Muscle of leg (tissue), 16 donors: ENCODE measurements at places on chromosomes 7 and 10. TPM values are rescaled to one million over a fixed set of nuclear protein-coding genes. Genes with fewer than 3 reads are reported as not detected.

- DNase-seq: no peak
Measured at GRCh38 chr7:152617056-152617455, 58.9 kb downstream of the XRCC2 start.

- DNase-seq: peak; percentile 77
Measured at GRCh38 chr10:115941361-115941771, 331.6 kb downstream of the GFRA1 start.

DNA sequence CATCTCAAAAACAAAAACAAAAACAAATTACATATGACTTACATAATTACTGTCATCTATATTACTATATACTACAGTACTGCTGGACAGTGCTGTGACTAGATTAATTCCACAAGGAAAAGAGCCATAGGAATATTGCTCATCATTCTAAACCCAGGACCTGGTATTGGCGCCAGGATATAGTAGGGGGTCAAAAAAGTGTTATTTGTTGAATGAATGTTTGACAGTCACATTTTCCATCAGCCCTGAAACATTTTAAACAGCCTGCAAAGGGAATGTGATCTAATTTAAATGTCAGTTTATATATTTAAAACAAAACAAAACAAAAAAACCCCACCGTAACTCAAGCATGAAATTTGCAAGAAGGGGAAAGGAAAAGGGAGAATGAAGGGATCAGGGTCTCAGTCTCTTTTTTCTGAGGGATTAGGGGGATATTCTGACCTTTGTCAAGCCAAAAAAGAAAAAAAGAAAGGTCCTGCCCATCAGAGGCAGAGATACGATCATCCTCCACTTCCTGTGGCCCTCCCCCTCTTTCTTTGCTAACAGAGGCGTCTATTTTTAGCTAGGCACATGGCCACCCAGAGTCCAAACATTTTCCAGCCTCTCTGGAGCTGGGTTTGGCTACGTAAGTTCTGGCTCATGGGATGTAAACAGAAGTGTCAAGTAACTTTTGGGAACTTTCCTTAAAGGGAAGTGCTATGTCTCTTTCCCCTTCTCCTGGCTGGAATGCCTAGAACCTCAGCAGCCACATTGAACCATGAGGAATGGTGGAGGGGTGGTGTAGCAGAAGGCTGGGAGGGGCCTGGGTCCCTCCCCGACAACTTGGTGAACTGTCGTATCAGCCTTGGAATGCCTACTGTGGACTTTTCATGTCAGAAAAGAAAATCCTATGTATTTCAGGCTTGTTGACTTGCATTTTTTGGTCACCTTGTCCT lies 44.6 kb upstream of the DLG5 start:
- DNase-seq: peak; percentile 97

DNA sequence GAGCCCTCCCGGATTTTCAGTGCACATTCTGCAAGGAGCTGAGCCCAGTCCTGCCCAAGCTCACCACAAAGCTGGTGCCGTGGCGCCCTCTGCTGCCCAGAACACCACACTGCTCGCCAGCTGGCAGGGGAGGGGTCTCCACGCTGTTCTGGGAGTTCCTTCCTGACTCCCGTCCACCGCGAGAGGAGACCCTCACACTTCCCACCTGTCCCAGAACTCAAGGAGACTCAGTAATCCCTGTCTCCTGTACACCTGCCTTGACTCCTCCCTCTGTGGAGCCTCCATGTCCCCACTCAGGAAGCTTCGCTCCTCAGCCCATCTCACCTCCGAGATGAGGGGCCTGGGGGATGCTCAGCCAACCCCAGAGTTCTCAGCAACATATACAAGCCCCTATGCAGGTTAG lies 11.3 kb downstream of the C10orf105 start:
- DNase-seq: peak; percentile 48

Gene CUZD1
- 1.0 TPM for total RNA-seq

- DNase-seq: no peak
Measured at GRCh38 chr10:23442936-23443335, 4.1 kb downstream of the OTUD1 start.

Gene RHEB
- total RNA-seq: 78.4 TPM

DNA sequence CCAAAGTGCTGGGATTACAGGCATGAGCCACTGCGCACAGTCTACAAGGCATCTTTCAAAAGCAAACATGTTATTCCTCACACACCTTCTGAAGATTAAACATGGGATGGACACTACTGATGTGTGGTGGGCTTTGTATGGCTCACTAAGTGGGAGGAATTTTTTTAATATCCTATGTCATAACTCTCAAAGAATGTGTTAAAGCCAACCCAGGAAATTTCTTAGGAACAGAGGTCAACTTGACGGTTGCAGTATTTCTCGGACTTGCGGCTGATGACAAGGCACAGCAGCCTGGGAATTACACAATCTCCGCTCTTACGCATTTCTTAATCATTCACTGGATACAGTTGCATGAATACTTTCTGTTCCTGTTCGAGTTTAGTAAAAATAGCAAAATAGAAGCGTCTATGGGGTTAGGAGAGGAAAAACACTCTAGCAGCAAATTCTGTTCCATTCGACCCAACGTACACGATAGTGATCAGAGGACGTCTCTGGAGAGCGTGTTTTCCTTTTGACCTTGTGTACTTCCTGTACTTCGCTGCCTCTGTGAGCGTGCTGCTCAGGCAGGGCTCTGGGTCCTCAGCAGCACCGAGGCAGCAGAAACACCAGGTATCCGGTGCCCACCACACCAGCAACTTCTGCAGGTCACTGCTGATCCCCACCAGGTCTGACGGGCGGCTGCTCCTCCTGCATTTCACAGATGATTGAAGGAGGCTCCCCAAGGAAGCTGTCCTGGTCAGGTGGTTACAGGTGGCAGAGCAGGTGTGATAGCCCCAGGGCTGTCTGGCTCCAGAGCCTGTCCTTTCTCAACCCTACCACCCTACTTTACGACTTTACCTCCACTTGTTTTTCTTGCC lies 26.4 kb upstream of the SRGN start:
- DNase-seq: peak; percentile 88

GRCh38 chr10:21843645-21844044 lies 159.9 kb downstream of the DNAJC1 start:
- DNase-seq: no peak

Gene PCDH15
- 0.27 TPM for total RNA-seq

Gene STN1
- total RNA-seq: 25.6 TPM

- DNase-seq: no peak
Measured at GRCh38 chr10:24722131-24722675, 1.5 kb downstream of the ARHGAP21 start.

Gene COPG2
- total RNA-seq: 32.7 TPM

DNA sequence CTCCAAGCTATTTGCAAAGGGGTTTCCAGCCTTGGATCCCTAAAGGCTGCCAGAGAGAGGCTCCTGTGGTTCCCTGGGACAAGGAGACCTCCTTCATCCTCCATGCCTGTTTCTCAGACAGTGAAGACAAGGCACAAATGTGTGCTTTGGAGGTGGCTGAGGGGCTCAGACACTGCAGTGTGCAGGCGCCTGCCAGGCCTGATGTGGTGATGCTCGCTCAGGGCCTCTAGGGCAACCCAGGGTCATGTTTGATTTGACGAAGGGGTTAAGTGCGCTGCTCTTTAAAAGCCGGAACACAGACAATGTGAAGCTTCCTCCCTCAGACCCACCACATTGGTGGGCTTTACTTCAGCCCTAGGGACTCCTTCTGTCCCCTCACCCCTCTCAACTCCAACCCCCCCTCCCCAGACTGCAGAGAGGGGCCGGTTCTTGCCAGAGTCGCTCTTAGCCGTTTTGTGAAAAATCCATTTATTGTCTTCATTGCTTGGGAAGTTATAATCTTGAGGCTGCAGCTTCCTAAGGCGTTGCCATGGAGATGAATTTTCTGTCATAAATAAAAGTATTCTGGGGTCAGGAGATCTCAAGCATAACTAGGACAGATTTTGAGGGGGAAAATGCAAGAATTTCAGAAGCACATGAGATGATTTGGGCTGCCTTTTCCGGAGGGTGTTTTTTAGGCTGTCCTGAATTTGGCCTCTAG lies 35.8 kb downstream of the PDGFA start:
- peak; percentile 36 for DNase-seq

DNA sequence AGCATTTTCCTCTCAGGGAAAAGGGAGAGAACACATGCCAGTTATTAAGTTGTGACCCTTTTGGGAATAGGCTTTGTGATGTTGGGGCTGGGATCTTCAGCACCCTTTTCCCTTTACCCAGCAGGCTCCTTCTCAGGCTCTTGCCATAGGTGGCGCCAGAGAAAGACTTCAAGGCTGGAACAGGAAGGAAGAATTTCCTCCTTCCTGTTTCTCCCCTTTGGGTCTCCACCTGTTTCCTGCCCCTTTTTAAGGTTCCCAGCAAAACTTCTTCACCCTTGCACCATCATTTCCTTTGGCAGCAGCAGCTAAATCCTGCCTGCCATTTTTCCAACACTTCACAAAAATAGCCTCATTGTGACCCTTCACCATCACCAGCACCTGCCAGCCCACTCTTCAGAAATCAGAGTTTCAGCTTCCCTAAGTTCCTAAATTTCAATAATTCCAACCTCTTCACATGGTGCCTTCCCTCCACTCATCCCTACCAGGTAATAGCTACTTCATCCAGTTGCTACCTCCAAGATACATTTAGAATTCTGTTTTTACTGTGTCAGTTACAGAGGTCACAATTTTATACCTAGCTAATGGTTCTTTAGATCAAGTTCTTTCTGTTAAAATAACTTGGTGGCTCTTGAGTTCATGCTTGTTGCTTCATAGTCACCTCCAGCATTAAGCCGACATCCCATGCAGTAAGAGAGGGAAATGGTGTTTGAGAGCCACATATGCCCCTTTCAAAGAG lies 22.4 kb upstream of the FOXK1 start:
- DNase-seq: no peak

DNA sequence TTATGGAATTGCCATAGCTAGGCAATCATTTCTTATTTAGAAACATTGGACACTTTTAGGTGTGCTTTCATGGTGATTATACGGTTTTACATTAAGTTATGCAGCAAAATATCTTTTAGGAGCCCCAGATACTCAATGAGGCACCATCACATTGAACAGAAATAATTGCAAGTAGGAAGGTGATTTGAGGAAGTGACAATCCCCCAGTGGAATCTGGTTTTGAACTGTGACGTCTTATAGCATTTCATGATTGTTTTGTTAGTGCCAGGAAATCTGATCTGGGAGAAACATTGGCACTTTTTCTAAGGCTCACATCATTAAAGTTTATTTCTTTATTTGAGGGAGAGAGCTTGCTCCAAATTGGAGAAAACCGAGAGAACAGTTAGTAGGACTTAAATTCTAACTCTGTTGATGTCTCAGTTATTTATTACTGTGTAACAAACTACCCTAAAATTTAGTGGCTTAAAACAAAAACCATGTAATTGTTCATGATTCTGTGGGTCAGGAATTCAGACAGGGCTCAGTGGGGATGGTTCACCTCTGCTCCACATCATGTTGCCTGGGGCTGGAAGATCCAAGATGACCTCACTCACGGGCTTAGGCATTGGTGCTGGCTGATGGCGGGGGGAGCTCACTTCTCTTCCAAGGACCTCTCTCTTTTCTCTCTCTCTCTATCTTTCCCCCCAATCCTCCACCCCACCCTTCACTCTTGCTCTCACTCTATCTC lies 78.2 kb upstream of the STEAP1B start:
- DNase-seq: peak; percentile 57

Gene TUBAL3
- total RNA-seq: 0.09 TPM

- no peak for DNase-seq
Measured at GRCh38 chr7:150961510-150962289, 16.4 kb downstream of the KCNH2 start.

Gene STEAP2
- 7.1 TPM for total RNA-seq

Gene TAS2R3
- total RNA-seq: 1.5 TPM

- no peak for DNase-seq
Measured at GRCh38 chr10:71816936-71817618, 34.0 kb downstream of the PSAP start.

DNA sequence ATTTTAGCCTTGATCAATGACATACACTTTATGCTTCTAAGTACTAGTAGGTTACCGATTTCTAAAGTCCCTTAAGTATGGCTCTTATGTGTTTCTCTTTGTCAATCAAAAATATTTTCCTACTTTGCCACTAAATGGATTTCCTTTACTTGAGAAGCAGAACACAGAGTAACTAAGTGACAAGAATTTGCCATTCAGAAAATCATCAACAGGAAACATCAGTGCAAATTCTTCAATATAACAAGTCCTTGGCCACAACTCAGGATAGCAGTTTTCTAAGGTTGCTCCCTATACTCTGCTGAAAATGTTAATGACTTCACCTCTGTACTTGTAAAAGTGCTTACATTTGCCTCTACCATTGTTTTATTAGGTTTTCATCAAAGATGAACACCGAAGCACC lies 239.6 kb upstream of the SLC26A5 start:
- DNase-seq: no peak

- DNase-seq: no peak
Measured at GRCh38 chr10:60262647-60263126, 127.0 kb downstream of the ANK3 start.

Gene TSPAN33
- total RNA-seq: 23.9 TPM

DNA sequence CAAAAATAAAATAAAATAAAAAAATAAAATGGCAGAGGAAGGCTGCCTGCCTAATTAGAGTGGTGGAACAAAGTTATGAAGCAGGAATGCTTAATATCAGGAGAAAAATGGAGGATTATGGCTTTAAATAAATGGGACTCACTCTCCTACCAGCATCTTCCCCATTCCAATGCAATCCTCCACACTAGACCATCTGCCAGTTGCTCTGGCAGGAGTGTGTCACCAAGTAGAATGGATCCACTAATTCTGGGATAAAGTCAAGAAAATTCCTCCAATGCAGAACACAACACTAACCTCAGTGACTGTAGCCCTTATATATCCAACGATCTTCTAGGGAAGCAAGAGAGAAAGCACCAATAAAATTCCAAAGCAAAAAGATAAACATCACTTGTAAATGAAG lies 112.5 kb upstream of the ARID5B start:
- no peak for DNase-seq

DNA sequence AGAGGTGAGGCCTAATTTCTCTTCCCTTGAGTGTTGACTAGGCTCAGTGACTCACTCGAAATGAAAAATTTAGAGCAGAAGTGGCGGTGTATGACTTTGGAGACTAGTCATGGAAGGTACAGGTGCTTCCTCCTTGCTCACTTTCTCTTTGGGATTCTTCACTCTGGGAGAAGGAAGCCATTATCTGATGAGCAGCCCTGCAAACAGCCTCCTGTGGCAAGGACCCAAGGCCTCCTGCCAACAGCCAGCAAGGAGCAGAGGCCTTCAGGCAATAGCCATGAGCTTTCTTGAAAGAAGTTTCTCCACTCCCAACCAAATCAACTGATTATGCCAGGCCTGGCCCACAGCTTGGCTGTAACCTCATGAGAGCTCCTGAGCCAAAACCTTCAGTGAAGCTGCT lies 369.6 kb upstream of the VWC2 start:
- DNase-seq: no peak

Gene LFNG
- 19.2 TPM for total RNA-seq

GRCh38 chr7:20299647-20300312 lies 30.9 kb upstream of the ITGB8 start:
- no peak for DNase-seq

- DNase-seq: no peak
Measured at GRCh38 chr10:110274072-110274627, 30.6 kb downstream of the SMNDC1 start.

- peak; percentile 54 for DNase-seq
Measured at GRCh38 chr10:34813626-34814222, 1.4 kb downstream of the PARD3 start.
